ENCODE measurements at places on chromosomes 2 and 18.

- DNase-seq: no peak
Observed at GRCh38 chr2:32534831-32535230, 93.0 kb upstream of the TTC27 start.

DNA sequence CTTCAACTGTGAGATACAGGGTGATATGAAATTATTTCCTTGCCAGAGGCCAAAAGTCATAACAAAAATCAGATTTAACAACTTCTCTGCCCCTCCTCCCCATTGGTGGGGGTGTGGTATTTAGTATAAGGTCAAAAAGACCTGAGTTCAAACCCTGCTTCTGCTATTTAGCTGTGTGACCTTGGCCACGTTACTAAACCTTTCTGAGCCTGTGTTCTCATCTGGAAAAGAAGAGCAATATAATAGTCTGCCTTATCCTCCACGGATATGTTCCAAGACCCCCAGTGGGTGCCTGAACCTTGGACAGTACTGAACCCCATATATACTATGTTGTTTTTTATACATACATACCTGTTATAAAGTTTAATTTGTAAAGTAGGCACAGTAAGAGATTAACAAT lies 3.7 kb downstream of the CDC42EP3 start:
- no peak for DNase-seq

GRCh38 chr2:17604050-17604449 lies 63.6 kb downstream of the VSNL1 start:
- no peak for DNase-seq

DNA sequence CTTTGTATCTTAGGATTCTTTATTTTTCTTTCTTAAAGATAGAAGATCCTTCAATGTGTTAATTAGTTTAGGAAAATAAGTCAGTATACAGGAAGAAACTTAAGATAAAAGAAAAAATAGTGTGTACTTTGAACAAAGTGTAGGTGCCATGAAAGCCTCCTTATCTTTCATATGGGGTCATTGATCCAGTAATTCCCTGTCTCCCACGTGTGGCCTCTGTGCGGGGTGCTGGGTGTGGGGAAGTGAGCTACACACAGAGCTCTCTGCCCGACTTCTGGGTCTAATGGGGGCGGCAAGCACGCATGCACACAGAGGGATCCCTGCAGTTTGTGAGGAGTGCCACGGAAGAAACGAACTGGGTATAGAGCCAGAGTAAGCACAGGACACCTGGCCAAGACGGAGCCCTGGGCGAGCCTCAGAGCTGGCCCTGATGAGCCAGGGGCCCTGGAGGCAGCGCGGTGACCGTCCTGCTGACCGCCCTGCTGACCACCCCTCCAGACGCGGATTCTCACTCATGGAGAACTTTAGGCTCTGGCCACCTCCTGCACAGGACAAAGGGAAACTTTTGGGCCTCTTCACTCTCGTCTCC lies 253.5 kb downstream of the ACKR3 start:
- DNase-seq: no peak

GRCh38 chr2:131572175-131572574 lies 44.5 kb downstream of the CCDC74A start:
- no peak for DNase-seq

DNA sequence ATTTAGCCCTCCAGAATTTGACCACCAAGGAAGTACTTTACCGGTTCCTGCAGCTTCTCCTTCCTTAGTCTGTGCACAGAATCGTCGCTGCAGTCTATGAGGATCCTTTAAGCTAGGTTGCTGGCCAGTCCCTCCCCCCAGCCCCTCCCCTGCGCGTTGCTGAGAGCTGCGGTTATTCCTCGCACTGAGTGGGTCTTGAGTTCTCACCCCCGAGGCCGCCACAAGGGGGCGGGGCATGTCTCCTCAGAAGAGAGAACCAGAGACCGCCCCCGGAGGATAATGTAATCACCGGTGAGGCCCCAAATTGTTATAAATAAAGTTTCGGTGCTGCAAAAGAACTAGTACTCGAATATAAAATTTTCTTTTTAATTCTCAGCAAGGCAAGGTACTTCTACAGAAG lies 1184.9 kb upstream of the CDH2 start:
- no peak for DNase-seq

GRCh38 chr2:120995656-120996190 lies 260.1 kb downstream of the GLI2 start:
- DNase-seq: no peak

DNA sequence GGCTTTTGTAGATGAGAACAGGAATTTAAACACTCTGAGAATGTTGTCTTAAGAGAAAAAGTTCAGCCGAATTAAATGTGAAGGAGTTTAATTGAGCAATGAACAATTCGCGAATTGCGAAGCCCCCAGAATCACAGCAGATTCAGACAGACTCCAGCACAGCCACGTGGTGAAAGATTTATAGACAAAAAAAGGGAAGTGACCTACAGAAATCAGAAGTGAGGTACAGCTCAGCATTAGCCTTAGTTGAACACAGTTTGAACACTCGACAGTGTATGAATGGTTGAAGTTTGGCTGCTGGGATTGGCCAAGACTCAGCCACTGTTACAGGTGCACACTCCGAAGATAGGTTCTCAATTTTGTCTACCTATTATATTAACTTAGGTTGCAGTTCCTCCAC lies 264.0 kb upstream of the CHST9 start:
- DNase-seq: no peak

DNA sequence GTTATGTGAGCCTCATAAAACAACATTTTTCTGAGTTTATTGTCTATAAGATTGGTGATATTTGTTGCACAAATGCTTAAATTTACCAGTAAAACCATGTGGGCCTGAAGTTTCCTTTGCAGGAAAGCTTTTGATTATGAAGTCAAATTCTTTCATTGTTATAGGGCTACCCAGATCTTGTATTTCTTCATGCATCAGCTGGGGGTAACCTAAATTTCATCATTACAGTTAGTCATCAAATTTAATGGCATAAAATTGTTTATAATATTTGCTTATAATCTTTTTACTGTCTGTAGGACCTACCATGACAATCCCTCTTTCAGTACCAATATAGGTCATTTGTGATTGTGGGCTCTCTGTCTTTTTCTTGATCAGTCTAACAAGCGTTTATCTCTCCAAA lies 47.8 kb downstream of the SMAD2 start:
- no peak for DNase-seq

GRCh38 chr2:12715258-12716031 lies 1.3 kb upstream of the TRIB2 start:
- no peak for DNase-seq

DNA sequence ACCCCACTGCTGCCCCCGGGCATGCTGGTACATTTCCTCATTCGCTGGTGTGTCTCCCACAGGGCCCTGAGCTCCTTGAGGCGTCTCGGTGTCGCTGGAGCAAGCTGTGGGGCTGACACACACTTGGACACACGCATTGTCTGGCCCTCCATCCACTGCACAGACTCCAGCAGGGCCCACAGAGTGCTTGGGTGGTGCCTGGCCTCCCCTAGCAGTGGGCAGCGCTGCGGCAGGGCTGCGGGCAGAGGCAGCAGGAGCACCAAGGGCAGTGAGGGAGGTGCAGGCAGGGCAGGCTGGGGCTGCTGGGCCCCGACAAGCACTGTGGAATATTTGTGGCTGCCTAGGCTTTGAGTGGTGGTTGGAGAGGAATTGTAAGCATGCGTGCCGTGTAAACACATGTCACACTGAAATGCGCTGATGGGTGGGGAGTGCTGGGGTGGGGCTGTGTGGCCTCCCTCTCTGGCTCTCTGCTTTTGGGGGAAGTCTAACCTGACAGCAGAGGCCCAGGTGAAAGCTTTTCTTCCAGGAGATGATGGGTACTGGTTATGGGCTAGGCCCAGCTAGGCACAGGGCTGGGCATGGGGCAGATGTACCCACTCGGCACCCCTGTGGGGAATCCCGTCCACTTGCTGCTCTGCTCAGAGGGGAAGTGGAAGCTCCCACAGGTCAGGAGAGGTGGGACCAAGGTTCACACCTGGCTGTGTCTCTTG lies 55.5 kb upstream of the HS6ST1 start:
- peak; percentile 19 for DNase-seq

- DNase-seq: no peak
Observed at GRCh38 chr2:220076734-220077133, 449.3 kb downstream of the SLC4A3 start.

- no peak for DNase-seq
Observed at GRCh38 chr2:220575963-220576362, 948.5 kb downstream of the SLC4A3 start.

DNA sequence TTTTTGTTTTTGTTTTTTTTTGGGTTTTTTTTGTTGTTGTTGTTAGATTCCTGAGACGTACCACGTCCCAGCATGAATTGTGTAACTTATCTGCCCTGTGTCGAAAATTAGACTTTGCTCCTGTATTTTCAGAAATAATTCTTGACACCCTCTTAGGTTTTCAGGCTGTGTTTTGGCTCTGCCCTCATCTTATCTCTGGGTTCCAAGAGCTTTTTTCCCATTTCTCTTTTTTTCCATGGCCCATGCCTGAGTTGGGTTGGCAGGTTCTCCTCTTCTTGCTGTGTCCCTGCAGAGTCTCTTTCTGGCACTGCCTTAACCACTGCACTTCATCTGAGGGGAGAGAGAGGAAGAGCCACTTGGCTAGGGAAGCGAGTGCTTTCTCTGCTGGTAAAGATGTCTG lies 42.4 kb downstream of the CTIF start:
- no peak for DNase-seq

DNA sequence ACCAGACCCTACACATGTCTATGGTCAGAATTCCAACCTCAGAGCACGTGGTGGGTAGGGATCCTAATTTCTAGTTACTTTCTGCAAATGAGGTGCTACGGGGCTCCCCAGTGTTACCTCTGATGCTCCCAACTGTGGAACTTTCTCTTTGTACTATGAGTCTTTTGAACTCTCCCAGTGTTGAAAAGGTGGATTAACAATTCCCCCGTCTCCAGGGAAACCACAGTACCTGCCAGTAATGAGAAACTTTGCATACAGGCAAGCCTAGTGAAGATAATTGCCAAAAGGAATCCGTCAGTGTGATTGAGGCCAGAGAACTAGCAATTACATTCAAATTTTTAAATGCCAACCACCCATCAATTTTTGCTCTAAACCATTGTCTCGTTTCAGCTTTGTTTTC lies 129.0 kb upstream of the FOSL2 start:
- no peak for DNase-seq

DNA sequence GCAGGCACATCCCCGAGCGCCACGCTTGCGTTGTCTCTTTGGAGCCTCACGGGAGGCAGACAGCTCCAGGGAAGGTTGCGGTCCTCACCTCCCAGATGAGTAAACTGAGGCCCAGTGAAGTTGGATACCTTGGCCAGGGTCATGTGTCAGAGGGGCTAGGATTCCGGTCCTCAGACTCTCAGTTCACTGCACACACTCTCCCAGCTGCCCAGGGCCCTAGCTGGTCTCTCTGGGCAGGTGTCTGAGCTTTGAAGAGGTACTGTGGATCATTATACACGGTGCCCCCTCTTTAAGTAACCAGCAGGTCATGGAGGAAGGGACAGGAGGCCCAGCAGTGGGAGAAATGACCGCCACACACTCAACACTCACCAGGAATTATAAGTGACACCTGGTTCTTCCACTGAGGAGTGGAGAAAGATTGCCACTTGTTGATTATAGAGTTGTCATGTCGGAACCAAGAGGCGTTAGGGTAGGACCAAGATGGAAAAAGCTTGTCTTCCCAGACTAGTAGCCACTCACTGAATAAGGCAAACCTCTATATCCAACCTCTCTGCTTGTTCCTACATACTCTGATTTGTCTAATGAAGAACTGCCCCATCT lies 588 bp downstream of the TMEM214 start:
- no peak for DNase-seq

DNA sequence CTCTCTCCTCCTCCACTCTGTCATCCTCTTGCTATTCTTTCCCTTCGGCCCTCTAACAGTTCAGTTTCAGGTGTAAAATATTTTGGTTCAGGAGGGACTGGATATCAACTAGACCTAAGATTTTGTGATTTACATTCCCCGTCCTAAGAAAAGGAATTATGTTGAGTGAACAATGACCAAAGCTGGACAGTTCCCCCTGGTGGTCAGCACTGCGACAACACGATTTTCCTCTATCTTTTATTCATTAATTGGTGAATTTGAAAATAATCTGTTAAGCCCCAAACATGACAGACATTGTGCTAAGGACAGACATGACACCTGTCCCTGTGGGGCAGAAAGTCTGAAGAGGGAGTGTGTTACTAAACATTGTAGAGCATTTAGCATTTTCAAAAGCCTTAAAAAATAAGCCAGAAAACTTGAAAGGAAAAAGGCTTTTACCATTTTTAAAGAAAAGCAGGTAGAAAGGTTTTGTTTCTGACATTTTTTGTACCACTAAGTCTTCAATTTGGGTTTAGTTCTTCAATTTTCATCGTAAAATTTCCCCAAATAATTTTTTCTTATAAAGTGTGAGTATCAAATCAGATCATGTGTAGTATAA lies 28.4 kb upstream of the GTF2A1L start:
- peak; percentile 54 for DNase-seq

- no peak for DNase-seq
Observed at GRCh38 chr2:202932425-202933138, 20.5 kb downstream of the CARF start.

DNA sequence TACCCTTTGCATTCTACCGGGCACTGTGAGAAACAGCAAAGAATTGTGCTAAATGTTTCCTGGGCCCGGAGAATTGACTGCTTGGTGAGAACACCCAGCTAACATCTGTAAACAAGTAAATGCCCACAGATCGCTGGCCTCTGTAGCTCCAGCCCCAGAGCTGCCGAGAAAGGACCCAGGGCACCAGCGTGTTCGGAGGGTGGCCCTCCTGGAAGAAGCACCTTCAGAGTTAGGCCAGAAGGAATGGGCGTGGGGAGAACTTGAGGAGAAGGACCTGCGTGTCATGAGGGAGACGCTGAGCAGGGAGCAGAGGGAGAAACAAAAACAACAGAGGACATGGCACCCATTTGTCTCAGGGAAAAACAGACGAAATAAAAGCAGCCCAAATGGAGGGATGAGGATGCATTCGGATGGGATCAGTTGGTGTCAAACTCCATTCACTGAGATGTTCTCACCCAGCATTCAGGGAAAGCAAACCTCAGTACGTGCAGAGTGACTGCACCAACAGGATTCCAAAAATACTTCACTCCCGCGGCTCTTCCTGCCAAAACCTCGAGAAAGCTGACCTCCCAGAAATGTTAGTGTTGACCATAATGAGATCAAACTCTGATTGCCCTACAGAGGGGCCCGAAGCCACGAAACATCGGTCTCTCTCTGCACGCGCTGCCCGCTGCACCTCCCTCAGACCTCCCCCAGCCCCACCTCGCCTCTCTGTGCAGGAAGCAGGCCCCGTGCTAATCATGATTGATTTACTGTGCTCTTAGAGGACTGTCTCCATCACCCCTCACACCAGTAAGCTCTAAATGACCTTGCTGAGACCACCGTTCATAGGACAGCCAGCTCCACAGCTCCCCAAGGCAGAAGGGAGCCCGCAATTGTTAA lies 376.3 kb upstream of the SALL3 start:
- DNase-seq: no peak

- DNase-seq: peak; percentile 86
Observed at GRCh38 chr2:217988014-217988839, 14.6 kb downstream of the TNS1 start.

GRCh38 chr2:3139906-3140305 lies 237.7 kb downstream of the EIPR1 start:
- DNase-seq: no peak

All from uterus (tissue), 4 donors.